ENCODE measurements at places on chromosomes 7 and 10.

GRCh38 chr10:58967551-58968388, 208.7 kb upstream of the PHYHIPL start:
- DNase-seq: no peak

GRCh38 chr7:30470771-30471170, 7.8 kb downstream of the NOD1 start:
- DNase-seq: no peak

DNA sequence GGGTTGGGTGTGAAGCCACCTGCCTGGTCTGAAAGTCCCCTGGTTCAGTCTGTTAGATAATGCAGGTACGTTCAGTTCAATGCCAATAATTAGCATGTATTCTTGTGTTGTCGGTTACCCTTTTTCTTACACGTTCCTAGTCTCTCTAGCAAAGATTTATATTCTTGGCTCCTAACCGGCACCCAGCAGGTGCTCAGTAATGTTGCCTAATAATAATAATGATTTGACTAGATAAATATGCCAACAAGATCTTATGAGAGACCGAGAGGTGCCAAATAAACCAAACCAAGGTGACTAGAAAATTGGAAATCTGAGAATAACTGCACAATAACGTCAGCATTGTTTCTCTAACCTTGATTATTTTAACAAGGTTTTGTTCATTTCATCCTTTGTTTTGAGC, 1.1 kb upstream of the SMIM30 start:
- no peak for DNase-seq

GRCh38 chr7:142496545-142496991, 238.7 kb upstream of the PRSS58 start:
- DNase-seq: no peak

- no peak for DNase-seq
Observed at GRCh38 chr10:59724098-59724938, 14.7 kb upstream of the SLC16A9 start.

- DNase-seq: no peak
Observed at GRCh38 chr10:129207297-129207696, 259.7 kb upstream of the MGMT start.

GRCh38 chr10:630581-631073, 58.8 kb downstream of the DIP2C start:
- DNase-seq: no peak

DNA sequence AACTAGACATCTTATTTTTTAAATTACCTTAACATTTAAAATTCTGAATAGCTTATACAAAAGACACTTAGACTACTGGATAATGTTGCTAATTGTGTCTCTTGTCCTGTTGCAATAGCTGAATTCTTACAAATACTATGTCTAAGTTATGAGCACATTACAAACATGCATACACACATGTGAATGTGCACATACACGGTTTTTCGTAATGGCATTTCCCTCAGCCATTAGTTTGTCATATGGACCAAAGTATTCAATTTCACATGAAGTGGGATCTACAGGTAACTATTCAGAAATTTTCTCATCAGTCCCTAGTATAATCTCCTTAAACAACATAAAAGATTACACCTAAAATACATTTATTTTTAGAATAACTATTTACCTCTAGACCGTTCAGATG, 178.6 kb upstream of the BET1 start:
- DNase-seq: no peak

- DNase-seq: peak; percentile 2
Observed at GRCh38 chr7:30285067-30285535, 704 bp downstream of the ZNRF2 start.

DNA sequence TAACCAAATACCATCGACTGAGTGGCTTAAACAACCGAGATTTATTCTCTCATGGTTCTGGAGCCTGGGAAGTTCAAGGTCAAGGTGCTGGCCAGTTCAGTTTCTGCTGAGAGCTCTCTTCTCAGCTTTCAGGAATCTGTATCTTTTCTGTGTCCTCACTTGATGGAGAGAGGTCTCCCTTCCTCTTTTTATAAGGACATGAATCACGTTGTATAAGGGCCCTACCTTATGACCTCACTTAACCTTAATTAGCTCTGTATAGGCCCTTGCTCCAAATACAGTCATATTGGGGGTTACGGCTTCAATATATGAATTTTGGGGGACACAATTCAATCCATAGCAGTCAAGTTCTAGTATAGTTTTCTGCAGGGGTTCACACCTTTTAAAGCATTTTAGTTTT, 135.2 kb upstream of the ADO start:
- DNase-seq: no peak

Measured in stimulated activated CD4-positive, alpha-beta T cell treated with anti-CD3 and anti-CD28 coated beads, TNF-alpha, amount 100 ng/mL, for 1 hour (primary cell).